ENCODE measurements at places on chromosomes 6 and 20.

DNA sequence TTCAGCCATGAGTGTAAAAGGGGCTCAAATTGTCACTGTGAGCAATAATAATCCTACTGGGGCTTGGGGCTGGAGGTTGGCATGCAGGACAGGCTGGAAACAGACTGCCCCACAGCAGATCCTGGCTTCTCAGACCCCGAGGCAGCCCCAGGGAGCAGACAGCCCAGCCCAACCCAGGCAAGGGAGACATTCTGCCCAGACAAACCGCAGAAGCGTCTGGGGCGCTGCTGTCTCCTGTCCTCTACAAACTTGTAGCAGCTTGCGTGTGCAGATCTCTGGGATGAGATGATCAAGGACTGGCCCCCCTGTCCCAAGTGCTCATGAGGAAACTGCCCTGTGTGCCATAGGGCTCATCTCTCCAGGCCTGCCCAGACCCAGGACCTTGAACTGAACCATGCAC, 84.6 kb downstream of the MAFB start:
- no peak for DNase-seq

DNA sequence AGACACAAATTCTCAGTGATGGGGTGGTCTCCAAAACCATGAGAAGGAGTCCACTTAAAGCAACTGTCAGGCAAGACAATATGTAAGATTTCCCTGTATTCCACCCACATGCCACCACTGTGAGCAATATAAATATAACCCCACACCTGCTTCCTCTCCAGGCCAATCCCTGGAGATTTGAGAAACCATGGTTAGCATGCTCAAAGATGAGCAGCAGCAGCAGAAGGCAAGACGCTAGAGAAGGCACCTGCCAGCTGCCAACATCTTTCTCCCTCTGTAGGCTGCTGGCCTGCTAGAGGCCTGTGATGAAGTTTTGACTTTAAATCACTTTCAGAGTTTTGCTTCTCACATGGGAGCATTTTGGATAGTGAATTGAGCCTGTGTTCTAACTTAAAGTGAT, 7.9 kb upstream of the SOD2 start:
- DNase-seq, result no peak

DNA sequence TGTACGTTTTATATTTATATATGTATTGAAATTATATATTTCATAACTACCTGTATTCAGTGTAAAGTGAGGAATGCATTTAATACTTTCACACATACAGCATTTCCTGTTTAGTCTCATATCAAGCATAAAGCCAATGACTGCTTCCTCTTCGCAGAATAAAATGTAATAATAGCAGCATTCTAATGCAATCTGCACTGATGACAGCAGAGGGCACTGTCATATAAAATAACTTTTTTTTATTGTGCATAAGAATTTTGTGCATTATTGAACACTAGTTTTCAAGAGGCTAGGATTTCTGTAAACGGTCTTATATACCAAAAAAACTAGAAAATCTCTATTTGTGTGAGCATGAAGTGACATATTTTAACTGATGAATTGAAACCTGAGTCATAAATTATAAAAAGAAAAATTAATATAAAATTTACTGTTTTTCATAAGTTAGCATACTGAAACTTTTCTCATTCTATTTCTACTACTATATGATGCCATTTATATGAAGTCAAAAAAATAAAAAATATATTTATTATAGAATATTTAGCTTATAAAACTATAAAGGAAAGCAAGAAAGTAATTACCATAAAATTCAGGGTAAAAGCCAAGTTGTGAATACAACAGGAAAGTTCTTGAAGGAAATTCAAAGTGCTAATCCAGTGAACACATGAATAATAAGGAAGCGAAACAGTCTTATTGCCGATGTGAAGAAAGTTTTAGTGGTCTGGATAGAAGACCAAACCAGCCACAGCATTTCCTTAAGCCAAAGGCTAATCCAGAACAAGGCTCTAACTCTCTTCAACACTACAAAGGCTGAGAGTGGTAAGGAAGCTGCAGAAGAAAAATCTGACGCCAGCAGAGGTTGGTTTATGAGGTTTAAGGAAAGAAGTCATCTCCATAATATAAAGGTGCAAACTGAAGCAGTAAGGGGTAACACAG, 36.3 kb downstream of the RNF146 start:
- peak; percentile 72 for DNase-seq

GRCh38 chr20:36579996-36580545, 6.7 kb downstream of the TGIF2 start:
- DNase-seq, result no peak

DNA sequence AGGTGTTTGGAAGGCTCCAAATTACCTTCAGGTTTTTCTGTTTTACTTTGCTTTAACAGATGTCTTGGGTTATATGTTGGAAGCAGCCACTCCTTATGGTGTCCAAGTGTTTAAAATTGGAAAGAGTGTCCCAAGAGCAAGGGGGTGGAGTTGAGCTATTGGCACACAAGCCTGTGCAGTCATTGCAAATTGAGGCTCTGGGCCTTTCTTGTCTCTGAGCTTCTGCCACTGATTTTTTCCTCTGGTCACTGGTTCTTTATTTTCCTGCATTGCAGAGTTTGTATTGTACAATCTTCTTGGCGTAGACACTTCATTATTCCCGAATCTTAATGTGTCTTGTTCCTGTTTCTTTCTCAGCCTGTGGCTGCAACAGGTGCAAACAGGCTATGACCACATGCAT, 598.8 kb downstream of the RNF144B start:
- no peak for DNase-seq

DNA sequence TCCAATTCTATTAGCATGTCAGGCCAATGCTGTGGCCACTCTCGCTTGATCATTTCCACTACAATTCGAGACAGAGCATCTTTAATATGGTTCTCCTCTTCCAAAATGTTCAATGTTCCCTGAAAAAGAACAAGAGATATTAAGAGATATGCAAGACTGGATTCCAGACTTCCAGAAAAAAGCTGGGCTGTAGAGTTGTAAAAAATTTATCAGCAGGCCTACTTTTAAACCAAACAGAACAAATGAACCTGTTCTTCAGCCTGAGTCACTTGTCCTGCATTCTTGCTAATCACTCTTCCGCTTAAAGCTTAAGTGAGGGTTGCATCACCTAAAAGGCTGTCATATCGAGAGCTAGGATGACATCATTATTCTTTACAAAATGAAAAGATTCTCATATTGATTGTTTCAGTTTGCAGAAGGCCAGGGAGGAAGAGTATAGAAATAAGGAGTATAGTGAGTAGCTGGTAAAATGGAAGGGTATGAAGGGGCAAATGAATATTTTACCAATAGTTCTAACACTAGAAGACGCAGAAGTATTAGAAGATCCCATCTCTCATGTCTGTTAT, 4.9 kb downstream of the XPO5 start:
- no peak for DNase-seq

GRCh38 chr6:131597446-131597845, 24.4 kb downstream of the ARG1 start:
- DNase-seq, result peak; percentile 62

DNA sequence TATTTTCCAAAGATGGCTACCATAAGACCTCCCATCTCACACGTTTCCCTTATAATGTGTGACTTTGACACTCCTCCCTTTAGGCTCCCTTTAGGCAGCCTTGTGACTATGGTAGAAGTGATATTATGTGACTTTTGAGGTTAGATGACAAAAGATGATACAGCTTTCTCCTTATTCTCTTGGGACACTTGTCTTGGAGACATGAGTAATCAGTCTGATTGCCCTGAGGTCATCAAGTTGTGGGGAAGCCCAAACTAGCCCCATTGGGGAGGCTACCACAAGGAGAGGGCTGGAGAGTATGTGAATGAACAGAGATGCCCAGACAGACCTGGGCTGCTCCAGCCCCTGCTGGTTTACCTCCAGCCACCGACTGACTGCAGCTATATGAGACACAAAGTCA, 10.6 kb upstream of the DLK2 start:
- DNase-seq, result no peak

DNA sequence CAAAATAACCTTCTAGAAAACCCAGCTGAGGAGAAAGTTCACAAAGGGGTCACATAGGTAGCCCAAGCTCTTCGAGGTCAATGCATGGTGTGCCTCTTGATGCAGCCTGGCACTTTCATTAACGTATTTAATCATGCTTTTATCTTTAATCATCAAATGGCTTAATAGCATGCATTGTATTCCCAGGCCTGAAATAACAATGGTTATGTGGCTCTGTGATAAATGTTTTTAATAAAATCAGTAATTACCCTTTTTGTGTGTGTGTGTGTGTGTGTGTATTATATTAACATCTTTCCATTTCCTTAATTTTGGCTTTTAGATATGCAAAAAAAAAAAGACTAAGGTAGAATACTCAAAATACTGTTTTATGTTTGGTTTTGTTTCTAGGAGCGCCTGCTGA, 681.8 kb downstream of the PTPRT start:
- DNase-seq, result no peak

DNA sequence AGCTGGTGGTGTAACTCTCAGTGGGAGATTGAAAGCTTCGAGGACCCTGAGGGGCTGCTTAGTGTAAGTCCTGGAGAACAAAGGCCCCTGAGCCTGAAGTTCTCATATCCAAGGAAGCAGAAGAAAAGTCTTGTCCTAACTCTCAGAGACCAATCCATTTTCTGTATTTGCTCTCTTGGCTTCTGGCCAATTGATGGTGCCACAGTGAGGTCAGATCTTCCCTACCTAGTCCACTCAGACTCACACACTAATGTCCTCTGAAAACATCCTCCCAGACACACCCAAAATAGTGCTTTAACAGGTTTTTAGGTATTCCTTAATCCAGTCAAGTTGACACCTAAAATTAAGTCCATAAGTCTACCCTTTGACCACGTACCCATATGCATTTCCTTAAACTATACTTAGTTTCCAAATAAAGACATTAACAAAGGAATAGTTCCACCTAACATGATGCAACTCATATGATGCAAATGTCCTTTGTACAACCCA, 29.4 kb downstream of the ZNF292 start:
- no peak for DNase-seq

- peak; percentile 63 for DNase-seq
Measured at GRCh38 chr6:13614126-13614925, 809 bp upstream of the NOL7 start.

DNA sequence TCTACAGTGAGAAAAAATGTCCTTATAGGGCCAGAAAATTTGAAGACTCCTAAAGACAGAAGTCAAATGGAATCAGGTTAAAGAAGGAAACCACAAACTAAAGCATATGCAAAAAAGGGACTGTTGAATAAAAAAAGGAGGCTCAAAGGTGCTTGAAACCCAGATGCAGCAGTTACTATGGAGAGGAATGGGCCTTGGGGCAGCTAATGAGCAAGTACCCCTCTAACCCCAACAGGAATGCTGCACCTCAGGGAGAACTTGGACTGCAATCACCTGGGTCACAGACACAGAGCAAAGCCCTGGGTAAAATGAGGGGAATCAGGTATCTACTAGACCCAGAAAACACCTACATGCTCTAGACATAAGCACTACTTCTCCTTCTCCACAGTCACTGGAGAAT, 313.9 kb downstream of the UBE3D start:
- DNase-seq, result no peak

GRCh38 chr6:157292202-157292601, 31.1 kb downstream of the TMEM242 start:
- no peak for DNase-seq

GRCh38 chr20:8786383-8786782, 282.5 kb upstream of the PLCB4 start:
- DNase-seq, result no peak

GRCh38 chr6:29628419-29629281, 4.3 kb downstream of the GABBR1 start:
- DNase-seq, result peak; percentile 27
